ENCODE measurements at places on chromosomes 13 and 19.
A peak's percentile ranks its signal among the peaks of the same experiment; 100 is the strongest.

- DNase-seq = no peak
Measured at GRCh38 chr19:11806354-11807098, 7.5 kb upstream of the ZNF440 start.

DNA sequence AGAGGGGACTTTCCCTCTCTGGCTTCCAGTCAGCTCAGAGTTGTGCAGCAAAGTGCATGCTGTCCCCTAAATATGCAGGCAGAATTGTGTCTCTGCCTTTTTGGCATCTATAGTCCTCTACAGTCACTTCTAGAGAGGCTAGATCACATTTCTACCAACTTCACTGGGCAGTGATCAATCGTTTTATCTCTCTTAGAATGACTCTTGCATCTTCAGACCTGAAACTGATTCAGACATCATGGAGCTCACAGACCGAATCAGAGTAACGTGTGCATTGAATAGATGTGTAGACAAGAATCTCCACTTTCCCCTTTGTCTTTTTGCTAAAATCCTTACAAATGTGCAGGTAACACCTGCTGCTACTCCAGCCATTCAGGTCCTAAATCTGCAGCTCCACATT, 6.2 kb downstream of the ZNF253 start:
- no peak for DNase-seq

GRCh38 chr19:39483141-39483540, 2.5 kb downstream of the TIMM50 start:
- no peak for DNase-seq

GRCh38 chr13:56906909-56907308, 233.8 kb upstream of the PRR20A start:
- DNase-seq = no peak

- peak; percentile 30 for DNase-seq
Measured at GRCh38 chr13:113083402-113084061, 22.1 kb upstream of the F7 start.

- DNase-seq = peak; percentile 67
Measured at GRCh38 chr13:27556109-27556508, 64.2 kb downstream of the LNX2 start.

DNA sequence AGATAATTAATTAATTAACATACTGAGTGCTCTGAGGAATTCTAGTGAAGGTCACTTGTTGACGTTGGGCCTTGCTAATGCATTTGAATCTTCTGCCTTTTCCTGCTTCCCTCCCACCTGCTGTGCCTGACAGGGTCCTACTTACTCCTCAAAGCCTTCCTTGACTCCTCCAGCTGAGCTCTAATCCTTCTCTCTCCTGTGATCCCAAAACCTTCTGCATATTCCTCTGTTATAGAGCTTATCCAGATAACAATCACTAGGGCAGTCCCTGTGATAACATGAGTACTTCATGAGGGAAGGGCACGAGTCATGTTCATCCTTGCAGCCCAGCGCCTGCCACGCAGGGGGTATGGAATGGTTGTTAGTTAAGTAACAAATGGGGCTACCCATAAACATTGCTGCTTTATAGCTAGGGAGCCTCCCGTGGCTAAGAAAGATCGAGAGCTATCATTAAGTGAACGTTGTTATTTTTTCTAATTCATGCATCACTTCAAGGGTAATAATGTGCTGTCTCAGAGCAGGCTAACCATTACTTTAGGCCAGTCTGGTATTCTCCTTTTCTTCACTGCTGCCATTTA, 19.1 kb upstream of the SPATA13 start:
- DNase-seq = no peak

- DNase-seq = no peak
Measured at GRCh38 chr19:56683116-56683515, 11.6 kb upstream of the ZNF835 start.

DNA sequence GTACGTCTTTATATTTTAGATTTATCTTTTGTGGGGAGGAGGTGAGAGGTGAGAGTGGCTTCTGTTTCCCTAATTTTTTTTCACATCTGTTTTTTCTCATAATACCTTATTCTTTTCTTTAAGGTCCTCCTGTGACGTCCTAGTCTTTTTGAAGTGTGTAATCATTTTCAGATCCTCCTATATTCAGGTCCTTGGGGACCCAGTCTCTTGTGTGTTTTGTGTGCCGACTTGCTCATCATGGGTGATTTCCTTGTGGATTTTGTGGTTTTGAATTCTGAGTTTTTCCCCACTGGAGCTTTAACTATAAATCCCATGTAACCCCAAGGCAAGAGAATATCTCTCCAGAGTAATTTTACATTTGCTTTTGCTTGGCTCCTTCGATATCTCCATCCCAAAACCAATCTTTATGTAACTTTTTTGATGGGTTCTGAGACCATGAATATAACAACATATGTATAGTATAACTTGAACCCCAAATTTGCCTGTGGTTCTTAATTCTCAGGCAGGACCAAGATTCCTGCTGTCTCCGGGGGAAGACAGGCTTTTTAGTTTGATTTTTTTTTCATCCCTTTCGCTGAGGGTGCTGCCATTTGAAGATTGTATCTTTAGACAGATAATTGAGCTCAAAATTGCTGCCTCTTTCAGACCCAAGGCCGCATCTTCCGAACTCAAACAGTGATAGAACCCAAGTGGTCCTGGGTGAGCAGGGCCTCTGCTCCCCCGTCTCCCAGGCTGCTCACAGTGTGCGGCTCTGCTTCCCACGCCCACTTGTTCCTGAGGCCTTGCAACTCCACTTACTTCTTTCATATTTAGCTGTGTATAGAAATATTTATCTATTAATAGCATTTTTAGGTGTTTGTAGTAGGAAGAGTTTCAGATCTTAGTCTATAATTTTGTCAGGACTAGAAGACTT, 59.1 kb upstream of the GPR183 start:
- DNase-seq = no peak

- no peak for DNase-seq
Measured at GRCh38 chr13:47990427-47990826, 10.6 kb downstream of the SUCLA2 start.

GRCh38 chr13:35818633-35819067, 312.5 kb downstream of the DCLK1 start:
- peak; percentile 61 for DNase-seq

GRCh38 chr13:23987331-23987894, 90.1 kb upstream of the C1QTNF9B start:
- peak; percentile 62 for DNase-seq

- no peak for DNase-seq
Measured at GRCh38 chr13:110607675-110608224, 7.6 kb upstream of the NAXD start.

DNA sequence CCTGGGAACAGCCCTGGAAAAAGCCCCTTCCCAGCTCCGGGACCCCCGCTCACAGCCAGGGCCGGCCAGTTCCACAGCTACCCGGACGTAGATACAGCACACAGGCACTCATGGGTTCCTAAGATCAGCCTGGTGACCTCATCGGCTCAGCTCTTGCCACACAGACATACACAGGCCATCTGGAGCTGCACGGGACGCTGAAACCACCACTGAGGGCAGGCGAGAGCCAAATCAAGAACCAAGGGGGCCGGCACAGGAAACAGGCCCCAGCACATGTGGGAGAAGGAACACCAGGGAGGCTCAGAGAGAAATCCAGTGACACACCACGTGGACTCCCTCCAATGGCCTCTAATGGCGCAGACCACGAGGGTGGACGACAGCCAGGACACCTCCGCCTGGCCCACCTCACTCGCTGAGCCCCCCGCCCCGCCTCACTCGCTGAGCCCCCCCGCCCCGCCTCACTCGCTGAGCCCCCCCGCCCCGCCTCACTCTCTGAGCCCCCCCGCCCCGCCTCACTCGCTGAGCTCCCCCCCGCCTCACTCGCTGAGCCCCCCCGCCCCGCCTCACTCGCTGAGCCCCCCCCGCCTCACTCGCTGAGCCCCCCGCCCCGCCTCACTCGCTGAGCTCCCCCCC, 69.7 kb upstream of the C13orf46 start:
- DNase-seq = peak; percentile 95

- no peak for DNase-seq
Measured at GRCh38 chr19:45117671-45118070, 24.7 kb downstream of the PPP1R37 start.

GRCh38 chr13:79419365-79419764, 13.3 kb upstream of the RBM26 start:
- DNase-seq = no peak

GRCh38 chr19:47660435-47660832, 51.5 kb downstream of the BICRA start:
- peak; percentile 35 for DNase-seq

DNA sequence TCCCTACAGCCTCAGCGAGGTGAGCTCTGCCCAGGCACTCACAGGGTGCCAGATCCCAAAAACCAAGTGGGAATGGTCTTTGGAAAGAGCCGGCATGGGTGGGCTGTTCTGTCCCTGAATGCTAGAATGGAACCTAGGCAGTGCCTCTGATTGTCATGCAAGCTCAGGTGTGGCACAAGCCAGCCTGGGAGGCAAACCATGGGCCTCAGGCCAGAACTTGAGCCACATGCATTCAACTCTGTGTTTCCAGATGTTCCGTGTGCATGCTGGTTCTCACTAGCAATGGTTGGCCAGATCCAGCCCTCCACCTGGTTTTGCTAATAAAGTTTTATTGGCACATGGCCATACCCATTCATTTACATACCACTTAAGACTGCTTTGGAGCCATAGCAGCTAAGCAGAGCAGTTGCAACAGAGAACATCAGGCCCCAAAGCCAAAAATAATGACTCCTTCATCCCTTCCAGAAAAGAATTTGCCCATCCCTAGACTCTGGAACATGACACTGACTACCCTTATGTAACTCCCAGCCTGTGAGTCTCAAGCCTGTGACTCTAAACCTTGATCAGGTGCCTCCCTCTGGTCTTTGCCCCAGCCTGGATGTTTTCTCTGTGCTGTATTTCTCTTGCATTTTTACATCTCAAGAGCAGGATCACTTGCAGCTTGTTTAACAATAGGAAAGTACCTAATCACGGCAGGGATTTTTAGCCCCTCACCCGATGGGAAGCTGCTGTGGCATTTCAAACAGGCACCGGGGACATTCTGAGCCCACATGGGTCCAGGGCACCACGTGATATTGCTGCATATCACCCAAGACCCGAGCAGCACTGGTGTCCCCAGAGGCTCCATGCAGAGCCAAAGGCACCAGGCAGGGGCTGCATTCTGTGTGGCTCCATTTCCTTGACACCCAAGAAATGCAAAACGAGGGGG, 55.4 kb upstream of the USE1 start:
- DNase-seq = no peak

DNA sequence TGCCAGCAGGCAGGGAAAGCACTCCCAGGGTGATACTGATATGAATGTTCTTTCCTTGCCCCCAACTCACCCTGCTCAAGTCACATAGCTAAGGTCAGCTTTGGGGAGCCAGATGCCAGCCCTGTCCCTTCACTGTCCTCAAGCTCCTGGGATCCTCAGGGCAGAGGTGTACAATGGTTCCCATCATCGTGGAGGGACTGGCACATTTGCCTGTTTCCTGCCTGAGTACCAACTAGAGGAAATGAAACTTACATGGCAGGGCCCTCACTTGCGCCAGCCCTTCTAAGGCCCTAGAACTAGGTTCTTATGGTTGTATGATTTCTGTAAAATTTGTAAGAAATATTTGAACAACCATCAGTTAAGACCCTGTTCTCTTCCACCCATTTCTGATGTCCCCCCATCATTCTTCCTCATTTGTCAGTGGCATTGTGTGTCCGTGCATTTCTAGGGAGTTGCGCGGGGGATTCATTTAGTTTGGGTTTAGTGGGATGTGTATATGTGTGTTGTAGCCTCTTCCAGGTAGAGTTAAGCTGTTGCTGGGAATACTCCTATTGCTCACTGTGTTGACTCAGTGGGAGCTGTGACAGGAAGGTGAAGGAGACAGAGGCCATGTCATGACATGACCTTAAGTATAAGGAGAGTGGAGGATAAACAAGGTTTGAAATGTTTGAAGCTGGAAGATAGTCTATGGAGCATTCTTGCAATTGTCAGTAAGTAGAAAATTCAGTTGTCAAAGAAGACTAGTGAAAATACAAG, 41.3 kb upstream of the RCBTB2 start:
- no peak for DNase-seq

DNA sequence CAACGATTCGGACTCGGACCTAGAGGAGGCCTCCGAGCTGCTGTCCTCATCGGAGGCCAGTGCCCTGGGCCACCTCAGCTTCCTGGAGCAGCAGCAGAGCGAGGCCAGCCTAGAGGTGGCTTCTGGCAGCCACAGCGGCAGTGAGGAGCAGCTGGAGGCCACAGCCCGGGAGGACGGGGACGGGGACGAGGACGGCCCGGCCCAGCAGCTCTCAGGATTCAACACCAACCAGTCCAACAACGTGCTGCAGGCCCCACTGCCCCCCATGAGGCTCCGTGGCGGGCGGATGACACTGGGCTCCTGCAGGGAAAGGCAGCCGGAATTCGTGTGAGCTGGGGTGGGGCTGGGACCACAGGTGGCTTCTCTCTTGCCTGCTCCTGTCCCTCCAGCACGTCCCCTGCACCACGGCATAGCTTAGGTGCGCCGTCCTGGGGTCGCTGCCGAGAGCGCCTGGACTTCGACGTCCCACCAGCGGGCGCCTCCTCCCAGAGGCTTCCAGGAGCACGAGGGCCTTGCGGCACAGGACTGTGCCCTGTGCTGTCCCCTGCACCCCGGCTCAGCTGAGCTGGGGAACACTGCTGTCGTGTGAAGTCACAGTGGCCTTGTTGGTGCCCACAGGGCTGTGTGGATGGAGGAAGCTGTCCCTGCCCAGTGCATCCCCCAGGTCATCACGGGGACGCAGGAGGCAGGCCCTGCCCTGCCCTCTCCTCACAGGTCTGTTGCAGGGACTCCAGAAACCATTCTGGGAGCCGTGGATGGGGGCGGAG, 9.3 kb downstream of the POLR2E start:
- DNase-seq = no peak

DNA sequence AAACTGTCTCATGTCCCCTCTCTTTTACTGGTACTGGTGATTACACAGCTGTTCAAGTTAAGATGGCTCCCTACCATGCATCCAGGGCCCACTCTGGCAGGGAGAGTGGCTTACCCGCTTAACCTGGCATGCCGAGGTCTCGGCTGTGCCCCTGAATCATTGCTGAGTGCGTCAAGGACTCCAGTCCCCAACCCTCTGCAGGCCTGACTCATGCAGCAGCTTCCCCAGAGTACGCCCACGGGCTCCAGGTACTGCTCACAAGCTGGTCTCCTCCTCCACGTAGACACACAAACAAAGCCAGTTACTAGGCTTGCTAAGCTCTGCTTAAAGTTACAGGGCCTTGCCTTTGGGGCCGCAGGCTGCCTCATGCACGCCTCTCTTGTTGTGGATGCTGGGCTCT, 447.4 kb downstream of the COG6 start:
- no peak for DNase-seq

GRCh38 chr19:33841685-33842084, 45.0 kb downstream of the KCTD15 start:
- no peak for DNase-seq

All from fibroblast of lung (primary cell).